Activated naive CD4-positive, alpha-beta T cell treated with anti-CD3 and anti-CD28 coated beads, Interleukin-2, amount 50 U/mL, for 72 hours (primary cell): ENCODE measurements at places on chromosomes 1 and 21.

DNA sequence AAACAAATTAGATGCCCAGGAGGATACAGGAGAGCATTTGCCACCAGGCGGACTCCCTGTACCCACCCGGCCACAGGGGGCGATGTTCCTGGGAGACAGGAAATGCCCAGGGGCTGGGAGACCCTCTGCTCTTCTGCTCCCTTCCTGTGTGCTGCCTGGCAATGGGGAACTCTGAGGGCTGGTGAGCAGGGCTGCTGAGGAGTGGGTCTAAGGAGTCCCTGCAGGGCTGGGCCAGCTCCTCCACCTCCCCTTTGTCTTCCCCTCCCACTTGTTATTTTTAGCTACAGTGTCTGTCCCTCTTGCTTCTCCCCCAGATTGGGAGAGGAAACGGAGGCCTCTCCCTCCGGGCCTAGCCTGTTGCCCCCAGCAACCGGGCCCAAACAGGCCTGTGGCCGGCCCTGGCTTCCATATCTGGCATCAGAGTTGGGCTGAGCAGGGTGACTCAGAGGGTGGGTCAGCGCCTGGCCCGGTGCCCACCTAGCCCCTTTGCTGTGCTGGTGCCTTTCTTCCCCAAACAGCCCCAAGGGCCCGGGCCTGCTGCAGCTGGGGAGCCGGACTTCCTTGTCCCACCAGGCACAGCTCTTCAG is 11.6 kb downstream of the LMNA start:
- peak; percentile 62 for DNase-seq

GRCh38 chr1:160499631-160500030 is 23.4 kb downstream of the SLAMF6 start:
- no peak for DNase-seq

DNA sequence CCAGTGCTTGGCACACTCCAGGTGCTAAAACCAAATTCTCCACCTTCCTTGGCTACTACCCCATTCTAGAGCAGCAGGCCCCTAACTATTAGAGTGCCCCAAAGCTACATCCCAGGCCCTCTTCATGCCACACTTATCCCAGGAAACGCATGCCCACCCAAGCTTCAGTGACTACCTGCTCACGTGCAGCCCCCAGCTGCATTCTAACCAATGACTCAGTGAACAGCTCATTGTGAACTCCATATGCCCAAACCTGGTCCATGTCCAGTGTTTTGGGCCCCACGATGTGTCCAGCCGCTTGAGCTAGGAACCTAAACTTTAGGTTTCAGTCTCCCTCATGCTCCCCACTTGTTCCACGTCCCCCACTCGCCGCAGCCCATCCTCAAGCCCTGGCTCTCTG is 41.5 kb downstream of the NKAIN1 start:
- DNase-seq: no peak

DNA sequence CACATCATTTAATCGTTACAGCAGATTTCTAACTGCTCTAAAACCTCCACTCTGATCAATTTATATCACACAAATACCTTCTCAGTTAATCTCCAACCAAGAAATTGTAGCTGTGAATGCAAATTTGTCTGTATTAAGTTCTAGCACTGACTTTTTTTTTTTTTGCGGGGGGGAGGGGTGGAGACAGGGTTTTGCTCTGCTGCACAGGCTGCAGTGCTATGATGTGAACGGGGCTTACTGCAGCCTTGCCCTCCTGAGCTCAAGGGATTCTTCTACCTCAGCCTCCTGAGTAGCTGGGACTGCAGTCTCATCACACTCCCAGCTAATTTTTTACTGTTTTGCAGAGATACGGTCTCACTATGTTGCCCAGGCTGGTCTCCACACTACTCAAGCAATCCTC is 163.6 kb downstream of the RERE start:
- no peak for DNase-seq

DNA sequence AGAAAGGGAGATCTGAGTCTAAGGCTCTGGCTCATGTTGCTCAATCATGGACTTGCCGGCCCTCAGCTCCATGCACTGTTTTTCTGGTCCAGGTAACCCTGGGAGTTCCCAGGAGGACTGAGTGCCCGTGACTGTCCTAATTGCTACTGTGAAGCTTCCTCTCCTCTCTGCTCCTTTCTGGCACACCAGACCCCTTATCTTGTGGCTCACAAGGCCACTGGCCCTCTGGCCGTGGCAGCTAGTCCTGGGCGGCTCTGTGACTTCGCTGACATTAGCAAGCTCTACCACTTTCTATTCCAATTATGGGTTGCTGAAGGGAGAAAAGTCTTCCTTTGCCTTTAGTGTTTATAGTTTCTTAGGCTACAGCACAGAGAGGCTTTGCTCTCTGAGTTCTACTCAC is 380.2 kb downstream of the RWDD3 start:
- DNase-seq: no peak

DNA sequence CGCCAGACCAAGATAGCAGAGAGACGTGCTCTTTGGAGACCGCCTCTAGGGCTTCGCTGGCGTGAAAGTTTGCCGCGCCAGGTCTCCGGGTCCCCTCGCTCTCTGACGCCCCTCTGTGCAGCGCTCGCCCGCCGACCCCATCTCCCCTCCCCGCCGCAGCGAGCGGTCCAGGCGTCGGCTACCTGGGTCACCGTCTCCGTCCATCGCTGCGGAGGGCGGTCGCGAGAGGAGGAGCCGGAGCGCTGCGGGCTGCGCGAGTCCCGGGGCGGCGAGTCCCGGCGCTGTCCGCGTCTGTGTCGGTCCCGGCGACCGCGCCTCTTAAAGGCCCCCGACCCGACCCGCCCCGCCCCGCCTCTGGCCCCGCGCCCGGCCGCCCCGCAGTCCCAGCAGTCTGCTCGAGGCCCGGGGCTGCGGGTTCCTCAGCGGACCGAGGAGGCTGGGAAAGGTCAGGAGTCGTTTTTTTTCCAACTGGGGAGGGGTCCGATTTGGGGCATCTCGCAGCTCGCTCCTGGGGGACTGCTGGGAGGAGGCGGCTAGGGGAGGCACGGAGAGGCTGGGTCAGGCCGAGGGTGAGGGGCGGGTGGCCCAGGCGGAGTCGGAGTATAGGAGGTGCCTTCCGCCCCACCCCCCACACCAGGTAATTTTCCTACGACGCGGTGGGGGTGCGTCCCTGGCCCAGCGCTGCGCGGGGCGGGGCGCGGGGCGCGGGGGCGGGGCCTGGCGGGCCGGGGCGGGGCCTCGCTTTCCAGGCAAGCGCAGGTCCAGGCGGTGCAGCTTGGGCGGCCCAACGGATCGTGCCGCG is at the start of the genes FBXO2 and FBXO44:
TSS of gene FBXO2 (minus strand) at position 293 of the 802 bp plus-strand sequence. CDS start at position 204, 89 bp downstream.
TSS of gene FBXO44 (plus strand) at position 741 of the 802 bp plus-strand sequence. CDS start 959 bp downstream, outside the sequence.
- no peak for DNase-seq

- no peak for DNase-seq
These were observed 3.7 kb downstream of the KRTAP20-2 start for GRCh38 chr21:30638686-30639085.

- DNase-seq: no peak
These were observed 43.4 kb upstream of the KAZN start for GRCh38 chr1:14555091-14555490.

GRCh38 chr1:230458509-230458908 is 32.4 kb upstream of the PGBD5 start:
- DNase-seq: no peak

GRCh38 chr21:36075171-36075570 is 5.3 kb downstream of the CBR1 start:
- DNase-seq: no peak

- no peak for DNase-seq
These were observed 738 bp upstream of the CDC42BPA start for GRCh38 chr1:227318853-227319607.

- DNase-seq: no peak
These were observed 1.9 kb downstream of the PUM1 start for GRCh38 chr1:31063631-31064030.

DNA sequence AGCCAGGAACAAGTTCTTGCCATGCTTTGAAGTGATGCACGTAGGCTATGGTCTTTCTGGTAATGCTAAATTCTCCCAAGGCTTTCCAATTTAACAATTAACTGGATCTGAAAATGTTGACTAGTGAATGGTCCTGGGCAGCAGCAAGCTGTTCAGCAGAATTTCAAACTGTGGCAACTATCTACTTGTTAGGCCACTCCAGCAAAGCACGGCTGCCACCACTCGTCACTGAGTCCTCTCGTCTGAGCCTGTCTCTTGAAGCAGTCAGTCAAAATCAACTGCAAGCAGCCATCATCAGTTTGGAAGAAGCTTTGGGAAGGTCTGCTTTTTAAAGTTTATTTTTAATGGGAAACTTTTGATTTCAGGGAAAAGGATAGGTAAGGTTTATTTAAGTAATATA is 6.1 kb downstream of the FLVCR1 start:
- no peak for DNase-seq

- DNase-seq: no peak
These were observed 499.6 kb upstream of the B3GALT2 start for GRCh38 chr1:193685986-193686385.

DNA sequence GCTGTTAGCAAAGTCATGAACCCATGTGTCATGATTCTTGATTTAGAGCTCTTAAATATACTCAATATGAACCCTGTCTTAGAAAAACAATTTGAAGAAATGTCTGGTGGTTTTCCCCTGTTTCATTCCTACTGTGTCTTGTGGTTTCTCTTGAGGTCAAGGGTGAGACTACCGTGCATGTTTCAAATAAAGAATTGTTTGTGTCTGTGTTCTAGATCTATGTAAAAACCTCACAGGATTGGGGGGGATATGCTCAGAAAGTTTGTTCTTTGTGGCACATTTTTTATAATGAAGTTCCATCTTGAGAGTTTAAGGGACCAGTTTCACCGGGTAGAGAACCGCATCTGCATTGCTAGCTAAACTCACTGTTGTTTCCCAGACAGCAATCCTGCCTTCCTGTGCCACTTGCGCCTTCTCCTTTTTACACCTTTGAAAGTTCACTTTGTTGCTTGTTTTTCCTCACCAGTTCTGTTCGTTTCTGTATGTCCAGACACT is 30.9 kb upstream of the CACYBP start:
- peak; percentile 33 for DNase-seq

DNA sequence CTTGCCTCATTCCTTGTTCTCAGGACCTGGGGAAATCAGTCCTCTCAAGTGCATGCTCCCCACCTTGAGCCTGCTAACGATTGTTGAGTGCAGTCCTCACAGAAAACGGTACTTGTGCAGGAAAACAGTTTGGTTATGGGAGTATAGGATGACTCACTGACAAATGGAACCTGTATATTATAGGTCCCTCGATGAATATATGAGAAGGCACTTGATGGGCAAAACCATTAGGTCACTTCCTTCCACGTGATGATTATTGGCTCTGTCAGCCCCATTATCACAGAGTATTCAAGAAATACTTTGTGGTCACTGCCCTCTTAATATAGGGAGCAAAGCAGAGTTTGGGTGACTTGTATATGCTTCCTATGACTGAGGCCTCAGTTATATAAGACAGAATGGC is 6.2 kb downstream of the CCDC17 start:
- DNase-seq: no peak

DNA sequence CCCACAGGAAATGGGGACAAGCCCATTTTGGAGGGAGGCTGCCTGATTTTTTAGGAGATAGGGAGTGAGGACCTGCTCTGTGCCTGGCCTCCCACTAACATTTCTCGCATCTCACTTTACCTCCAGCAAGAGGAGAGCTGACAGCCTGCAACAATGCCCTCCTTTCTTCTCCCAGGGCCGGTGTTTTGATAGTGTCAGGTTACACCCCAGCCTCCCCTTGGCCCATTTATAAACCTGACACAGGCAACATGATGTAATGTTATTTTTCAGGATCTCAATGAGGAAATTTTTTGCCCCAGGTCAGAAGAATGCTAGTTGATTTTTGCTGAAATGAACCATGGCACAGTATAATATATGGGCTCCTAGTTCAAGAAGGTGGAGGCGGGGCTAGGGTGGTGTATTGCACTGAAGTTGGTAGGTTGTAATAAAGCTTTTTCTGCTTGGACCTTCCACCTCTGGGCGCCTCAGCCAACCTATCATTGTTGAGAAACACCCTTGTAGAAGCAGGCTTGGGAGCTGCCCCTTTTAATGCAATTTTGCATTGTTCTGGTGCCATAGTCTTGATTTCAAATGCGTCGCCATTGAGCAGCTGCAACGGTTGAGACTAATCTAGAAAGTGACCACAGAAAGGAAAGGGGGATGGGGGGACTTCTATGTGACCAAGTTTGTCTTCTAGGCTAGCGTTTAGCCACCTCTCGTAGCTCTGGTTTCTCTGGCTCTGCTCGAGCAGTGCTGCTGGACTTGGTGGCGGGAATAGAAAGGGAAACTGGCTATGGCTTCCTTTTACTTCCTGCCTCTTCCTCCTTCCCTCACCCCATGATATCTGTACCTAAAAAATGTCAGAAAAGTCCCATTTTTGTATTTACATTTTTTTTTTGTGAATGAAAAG is 53.0 kb downstream of the PBX1 start:
- DNase-seq: no peak

DNA sequence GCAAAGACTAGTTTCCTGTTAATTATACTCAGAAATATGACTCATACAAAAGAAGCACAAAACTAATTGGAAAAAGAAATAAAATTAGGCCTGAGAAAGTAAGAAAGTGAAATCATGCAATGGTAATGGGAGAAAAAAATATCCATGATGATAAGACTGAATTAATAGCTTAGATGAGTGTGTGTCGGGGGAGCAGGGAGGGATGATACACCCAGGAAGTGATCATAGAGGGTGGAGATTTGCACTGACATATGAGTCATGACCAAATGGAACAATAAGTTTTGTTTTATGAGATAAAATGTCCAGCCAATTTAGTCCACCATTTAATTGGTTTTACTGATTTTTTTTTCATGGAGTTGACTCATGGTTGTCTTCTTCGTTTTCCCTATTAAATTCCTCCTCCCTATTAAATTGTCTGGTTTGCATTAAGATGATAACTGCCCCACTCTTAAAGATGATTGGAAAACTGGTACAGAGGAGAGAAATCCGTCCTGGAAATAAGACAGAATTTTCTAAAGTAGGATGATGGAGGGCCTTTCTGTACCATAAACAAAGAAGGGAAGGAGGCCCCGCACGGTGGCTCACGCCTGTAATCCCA is 111.7 kb upstream of the KCNJ6 start:
- no peak for DNase-seq

- DNase-seq: no peak
These were observed 26.9 kb downstream of the IGSF21 start for GRCh38 chr1:18134324-18135046.

DNA sequence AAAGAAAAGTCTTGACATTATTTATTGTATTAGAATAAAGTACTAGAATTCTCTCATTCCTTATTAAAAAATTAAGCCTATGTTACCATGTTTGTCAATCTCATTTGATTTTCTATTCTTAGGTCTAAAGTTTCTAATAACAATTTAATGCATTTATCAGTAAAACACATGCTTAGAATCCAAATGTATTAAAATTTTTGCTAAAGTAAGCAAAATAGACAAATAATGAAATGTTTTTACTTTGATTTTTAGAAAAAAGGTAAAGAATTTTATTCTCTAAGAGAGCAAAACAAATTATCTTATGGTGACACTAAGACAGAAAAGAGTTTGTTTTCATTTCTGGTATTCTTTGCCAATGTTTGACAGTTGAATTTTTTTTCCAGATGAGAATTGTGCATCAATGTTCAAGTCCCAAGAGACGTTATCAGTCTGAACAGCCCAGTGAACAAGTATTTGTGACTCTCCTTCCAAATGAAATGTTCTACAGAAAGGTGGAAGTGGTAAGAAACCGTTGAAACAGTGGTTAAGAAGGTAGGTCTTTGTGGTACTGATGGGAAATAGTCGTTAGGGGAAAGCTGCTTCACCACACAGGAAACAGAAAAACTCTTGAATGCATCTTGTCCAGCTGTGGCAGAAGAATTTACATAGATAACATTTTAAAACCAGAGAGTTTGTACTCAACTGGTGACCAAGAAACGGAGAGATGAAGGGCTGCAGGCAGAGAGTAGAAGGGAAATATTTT is 402.5 kb downstream of the PTPRC start:
- DNase-seq: no peak
